Bronchus fibroblast of lung (primary cell): ENCODE measurements at places on chromosomes 3 and 15. TPM values are rescaled to one million over a fixed set of nuclear protein-coding genes. Genes with fewer than 3 reads are reported as not detected.

The IRAK2 gene
- total RNA-seq: 3.0 and 3.5 TPM in 2 replicates

The ADGRG7 gene
- total RNA-seq: not detected in 2 replicates

The TNFAIP8L3 gene
- total RNA-seq: 2.1 and 3.2 TPM in 2 replicates

The RHCG gene
- total RNA-seq: not detected in 2 replicates

The CCDC39 gene
- total RNA-seq: not detected in 2 replicates
